Stimulated activated CD4-positive, alpha-beta T cell treated with anti-CD3 and anti-CD28 coated beads, TNF-alpha, amount 100 ng/mL, for 4 hours (primary cell): ENCODE measurements at places on chromosomes 16 and 17.

GRCh38 chr16:1763521-1764511 lies 7.5 kb downstream of the NME3 start:
- no peak for DNase-seq

DNA sequence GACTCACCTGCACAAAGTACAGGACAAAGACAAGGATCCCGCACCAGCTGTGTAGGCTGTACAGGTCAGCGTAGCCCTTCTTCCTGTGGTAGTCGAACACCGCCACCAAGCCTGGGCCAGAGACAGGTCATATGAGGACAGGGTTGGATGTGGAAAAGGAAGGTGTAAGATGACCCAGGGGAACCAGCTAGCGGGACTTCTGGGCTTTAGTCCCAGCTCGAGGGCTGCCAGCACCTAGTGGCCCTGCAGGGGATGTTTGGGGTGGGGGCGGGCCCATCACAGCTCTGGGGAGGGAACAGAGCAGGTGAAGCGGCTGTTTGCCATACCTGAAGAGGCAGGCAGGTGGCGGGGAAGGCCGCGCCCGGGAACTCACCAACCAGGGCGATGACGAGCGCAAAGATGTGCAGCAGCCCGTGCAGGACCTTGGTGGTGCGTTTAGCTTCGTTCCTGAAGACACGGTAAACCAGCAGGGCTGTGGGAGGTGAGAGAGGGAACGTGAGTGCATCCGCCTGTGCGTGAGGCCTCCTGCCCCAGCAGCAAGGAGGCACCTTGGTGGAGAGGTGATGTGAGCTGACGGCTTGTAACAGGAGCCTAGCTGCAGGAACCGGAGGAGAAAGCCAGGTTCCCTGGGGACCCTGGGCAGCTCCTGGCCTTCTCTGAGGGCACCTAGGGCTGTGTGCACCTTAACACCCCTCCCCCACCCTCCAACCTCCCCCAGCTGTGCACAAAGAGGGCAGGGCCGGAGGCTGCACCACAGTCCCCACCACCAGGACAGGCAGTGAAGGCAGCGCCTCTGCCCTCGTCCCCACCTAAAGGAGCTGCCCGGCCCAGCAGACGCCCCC lies 10.2 kb downstream of the CYB561 start:
- DNase-seq: no peak

- no peak for DNase-seq
Observed at GRCh38 chr17:29694918-29695563, 72.3 kb upstream of the CORO6 start.

DNA sequence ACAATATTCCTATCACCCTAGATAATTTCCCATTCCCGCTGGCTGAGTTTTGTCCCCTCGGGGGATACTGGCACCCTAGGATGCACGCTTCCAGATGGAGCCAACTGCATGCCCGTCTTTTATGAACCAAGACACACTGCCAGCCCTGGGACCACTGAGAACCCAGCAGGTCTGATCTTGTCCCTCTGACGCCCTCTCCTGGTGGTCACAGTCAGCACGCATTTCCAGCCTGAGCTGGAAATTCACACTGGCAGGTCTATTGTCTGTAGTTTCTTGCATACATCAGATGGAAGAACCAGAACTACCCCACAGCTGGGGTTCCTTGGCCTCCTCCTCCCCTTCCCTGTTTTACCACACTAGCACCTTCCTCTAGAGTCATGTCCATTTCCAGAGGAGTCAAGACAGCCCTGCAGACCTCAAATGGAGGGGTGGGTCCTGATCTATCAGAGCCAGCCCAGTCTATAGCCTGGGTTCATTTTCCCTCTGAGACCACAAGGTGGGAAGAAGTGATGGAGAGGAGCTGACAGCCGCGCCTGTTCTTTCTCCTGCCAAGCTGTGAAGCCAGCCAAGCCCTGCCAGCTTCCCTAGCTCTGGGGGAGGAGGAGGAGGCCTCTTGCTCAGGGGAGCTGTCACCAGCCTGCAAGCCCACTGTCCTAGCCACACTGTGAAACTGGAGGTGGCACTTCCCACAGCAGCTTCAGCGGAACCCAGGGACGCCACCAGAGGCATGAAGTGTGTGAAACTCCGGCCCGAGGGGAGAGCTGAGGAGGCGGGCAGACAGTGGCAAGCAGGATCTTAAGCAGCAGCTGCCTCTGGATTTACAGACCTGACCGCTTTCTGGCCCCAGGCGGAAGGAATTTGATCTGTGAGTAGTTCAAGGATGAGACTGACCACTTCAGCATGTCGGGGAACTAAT lies 29.3 kb downstream of the MXRA7 start:
- peak; percentile 15 for DNase-seq

DNA sequence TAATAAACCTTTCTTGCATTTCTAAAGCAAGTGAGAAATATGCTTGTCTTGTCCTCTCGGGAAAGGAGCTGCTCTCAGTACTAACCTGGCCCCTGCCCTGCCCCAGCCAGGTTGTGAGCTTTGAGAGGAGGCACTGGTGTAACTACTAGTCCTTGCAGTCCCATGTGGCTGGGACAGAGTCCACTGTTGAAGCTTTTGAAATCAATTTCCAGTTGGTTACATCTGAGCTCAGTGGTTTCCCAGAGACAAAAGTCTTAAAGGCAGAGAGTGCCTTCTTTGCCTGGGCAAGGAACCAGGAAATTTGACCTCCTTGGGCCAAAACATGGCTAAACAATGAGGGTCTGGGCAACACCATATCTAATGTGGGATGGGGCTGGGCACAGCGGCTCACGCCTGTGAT lies 48.7 kb downstream of the GSG1L start:
- DNase-seq: no peak

- DNase-seq: no peak
Observed at GRCh38 chr16:31082368-31083045, 6.2 kb downstream of the PRSS53 start.

DNA sequence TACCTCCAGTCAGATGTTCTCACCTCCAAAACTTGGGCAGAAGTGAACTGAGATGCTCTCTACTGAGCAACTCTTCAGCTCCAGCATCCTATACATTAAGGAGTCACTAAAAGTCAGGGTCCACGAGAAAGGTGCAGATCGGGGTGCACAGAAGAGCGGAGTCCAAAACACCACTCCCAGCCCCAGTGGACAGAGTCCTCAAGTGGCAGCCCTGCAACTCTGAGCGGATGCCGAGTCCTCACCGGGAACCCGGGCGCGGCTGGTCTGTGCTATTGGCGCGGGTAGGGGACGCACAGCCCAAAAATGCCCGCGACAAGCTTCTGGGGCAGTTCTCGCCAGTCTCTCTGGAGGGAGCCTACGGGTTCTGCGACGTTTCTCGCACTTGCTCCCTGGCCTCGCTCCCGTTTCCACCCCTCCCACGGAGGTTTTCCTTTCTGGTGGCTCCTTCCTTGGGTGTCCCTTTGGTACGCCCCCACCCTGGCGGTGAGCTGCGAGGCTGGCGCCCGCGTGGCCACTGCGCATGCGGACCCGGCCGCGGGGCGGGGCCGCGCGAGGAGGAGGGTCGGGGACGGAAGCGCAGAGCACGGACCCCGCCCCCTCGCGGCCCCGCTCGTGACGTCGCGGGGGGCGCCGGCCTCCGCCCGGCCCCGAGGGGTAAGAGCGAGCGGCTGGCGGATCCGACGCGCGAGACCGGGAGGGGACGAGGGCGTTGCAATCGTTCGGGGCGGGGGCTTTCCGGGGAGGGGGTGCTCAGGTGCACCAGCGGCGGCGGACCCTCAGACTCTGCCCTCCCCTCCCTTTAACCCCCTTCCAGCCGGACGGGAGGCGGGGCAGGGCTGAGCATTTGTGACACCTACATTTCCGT lies at the start of gene TMEM219:
Gene TMEM219 (plus strand): TSS at position 601 of the 865 bp plus-strand sequence. CDS start 1,065 bp downstream, outside the sequence.
- DNase-seq: peak; percentile 92

- DNase-seq: no peak
Observed at GRCh38 chr17:51046514-51047384, 73.9 kb downstream of the SPAG9 start.

DNA sequence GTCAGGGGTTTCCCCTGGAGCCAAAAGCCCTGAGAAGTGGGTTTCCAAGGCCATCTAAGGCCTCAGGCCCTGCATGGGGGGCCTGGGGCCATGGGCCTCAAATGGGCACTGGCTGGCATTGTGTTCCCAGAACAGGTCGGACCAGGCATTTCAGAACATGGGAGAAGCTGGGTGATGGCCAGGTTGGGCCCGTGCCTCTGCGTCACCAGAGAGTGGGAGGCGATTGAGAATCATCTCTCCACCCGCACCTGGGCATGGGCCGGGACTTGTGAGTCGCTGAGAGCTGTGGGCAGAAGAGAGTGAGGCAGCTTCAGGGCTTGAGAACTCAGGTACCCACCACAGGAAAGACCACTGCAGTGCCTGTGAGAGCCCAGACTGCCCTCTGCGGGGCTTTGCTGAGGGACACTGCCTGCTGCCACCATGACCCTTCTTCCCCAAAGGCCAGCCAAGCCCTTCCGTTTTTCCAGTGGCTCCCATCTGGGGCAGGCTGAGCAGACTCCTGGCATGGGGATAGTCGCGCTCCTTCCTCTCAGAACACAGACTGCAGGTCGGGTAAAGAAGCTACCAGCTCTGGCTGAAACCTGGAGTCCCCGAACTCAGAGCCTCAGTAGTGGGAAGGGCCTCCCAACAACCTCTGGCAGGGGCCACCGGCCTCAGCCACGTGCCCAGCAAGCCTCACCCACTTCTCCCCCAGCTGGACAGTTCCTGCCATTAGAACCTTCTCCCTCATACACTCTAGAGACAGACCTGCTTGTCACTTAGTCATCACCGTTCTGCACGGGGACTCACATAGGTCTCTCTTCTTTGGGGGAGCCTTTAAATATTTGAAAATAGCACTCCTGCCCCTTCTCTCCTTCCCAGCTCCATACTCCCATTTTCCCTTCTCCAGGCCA lies 1.6 kb downstream of the RAB11FIP4 start:
- DNase-seq: no peak

- DNase-seq: no peak
Observed at GRCh38 chr17:55607731-55608341, 96.6 kb upstream of the SMIM36 start.

GRCh38 chr17:3157218-3157617 lies 29.9 kb upstream of the OR1G1 start:
- no peak for DNase-seq

DNA sequence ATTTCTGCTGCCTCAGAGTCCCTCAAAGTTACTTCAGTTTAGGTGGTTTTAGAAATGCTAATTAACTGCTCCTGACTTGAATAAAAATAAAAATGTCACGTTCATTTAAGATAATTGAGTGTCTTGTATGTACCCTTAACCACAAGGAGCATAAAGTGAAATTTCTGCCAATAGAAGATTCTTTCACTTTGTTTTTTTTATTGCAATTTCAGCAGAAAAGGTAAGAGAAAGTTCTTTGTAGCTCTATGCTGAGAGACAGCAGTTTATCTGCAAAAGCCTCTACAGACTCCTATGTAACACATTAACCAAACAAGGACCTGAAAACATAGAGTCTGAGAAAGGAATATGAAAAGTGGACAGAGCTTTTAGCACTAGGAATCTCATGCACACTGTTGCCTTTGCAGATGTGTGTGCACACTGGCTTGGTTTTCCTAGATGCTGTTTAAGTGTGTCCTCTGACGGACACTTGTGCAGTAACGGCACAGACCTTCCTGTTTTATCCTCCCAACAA lies 11.6 kb downstream of the ARHGAP44 start:
- no peak for DNase-seq

- no peak for DNase-seq
Observed at GRCh38 chr16:77749415-77749814, 27.1 kb downstream of the NUDT7 start.

DNA sequence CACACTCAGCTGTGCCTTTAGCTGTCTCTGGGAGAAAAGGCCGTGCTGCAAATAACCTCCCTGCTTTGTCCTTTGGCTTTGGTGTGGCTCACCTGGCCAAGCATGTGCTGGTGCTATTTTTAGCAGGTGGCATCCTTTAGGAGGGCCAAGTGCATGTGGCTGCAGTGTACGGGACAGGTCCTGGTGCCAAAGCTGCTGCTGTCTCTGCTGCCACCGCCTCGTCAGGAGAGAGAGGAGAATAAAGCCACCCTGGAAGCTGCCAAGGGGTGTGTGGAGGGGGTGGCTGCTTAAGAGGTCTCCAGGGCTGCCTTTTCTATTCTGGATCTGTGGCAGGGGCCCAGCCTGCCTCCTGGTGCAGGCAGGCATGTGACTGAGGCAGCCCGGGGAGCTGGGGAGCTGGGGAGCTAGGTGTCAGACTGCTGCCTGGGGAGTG lies 6.2 kb downstream of the AKAP1 start:
- DNase-seq: no peak

DNA sequence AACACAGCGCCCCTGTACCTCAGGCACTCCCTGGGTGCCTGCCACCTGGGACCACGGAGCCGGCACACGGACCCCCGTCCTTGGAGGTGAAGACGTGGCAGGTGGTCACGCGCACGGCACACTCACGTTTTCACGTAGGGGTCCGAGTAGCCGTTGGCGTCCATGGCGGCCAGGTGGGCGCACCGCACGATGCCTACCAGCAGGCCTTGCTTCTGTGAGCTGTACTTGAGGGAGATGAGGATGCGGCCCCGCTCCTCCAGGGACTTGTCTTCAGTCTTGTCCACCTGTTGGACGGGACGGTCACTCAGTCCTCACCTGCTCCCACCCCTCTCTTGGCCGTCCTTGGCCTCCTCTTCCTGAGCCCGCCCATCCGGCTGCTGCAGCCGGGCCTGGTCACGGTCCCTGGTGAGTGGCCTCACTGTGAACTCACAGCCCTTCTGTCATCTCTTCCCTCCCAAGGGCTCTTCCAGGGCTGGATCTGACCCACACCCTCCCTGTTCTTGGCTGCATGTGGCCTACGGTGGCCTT lies 18.8 kb downstream of the SCGB1C2 start:
- no peak for DNase-seq

DNA sequence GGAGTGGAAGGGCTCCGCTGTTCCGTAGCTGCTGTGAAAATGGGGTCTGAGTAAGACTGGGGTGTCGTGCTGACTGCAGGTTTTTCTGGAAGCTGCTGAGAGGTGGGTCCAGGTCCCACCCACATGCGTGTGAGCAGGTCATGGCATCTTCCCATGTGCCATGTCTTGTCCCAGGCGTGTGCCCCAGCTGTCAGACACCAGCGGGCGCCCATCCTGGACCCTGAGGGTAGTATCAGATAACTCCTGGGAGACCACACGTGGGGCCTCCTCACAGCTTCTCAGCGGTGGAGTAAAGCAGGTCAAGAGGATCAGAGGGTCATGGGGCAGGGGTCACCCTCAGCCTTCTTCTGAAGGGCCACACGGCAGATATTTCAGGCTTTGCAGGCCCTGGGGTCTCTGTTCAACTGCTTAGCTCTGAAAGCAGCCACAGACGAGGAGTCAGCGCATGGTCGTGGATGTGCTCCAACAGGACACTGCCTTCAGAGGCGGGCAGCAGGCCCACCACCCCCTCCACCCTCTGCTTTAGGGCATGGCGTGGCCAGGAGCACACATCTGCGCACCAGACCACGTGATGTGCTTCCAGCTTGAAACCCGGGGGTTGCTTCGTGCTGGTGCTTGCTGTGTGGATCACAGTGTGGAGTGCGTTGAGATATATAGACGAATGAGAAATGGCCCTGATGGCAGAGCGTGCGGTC lies 68.7 kb downstream of the BANP start:
- DNase-seq: no peak
